Retina (tissue), 1 donor: ENCODE measurements at places on chromosomes 2 and 18.

GRCh38 chr18:6835345-6835744, 105.8 kb downstream of the ARHGAP28 start:
- DNase-seq = no peak

DNA sequence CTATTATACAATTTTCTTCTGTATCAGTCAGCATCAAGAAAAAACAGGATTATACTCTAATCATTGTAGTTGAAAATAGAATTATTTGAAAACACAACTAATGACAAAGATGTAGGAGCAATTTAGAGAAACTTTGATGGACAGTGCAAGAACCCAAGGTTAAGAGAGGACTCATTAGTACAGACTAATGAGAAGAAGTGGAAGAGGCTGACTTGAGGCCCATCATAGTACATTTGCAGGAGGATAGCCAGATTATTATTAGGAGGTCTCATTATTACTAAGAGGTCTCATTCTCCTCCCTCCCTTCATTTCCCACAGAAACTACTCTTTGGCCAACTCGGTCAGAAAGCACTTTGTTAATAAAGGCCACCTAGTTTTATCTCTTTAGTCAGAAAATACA, 1983.0 kb downstream of the SUCLG1 start:
- DNase-seq = no peak

GRCh38 chr2:169002161-169002738, 28.9 kb downstream of the ABCB11 start:
- no peak for DNase-seq

- no peak for DNase-seq
Measured at GRCh38 chr2:181051861-181052522, 71.6 kb downstream of the UBE2E3 start.

GRCh38 chr2:17461087-17461475, 57.2 kb downstream of the RAD51AP2 start:
- DNase-seq = no peak

DNA sequence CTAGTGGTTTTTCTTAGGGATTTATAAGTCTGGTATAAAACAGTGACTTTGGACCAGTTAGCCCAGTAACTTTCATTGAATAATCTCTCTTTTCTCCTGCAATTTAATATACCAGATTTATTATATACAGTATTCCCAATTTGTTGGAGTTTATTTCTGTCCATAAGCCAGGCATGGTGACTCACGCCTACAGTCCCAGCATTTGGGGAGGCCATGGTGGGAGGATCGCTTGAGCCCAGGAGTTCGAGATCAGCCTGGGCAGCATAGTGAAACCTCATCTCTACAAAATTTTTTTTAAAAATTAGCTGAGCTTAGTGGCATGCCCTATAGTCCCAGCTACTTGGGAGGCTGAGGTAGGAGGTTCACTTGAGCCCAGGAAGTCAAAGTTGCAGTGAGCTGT, 26.7 kb downstream of the CNNM4 start:
- no peak for DNase-seq

DNA sequence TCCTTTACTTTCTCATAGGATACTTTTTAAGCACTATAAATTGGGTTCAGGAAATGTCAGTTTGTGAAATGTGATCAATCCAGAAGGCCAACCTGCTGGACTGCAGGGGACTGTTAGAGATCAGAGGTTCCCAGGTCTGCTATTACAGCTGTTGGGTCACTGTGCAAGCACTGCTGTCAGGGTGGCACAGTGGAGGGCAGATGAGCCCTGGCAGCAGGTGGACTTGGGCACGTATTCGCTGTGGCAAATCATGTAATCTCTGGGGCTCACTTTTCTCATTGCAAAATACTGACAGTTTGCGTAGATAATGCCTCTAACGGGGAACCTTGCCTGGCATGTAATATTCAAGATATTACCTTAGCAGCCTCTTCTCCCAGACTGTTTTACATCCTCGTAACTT, 18.1 kb downstream of the RAB31 start:
- DNase-seq = no peak

- no peak for DNase-seq
Measured at GRCh38 chr2:238009563-238009962, 42.7 kb downstream of the UBE2F start.

- no peak for DNase-seq
Measured at GRCh38 chr2:67412424-67412823, 15.3 kb downstream of the ETAA1 start.

- no peak for DNase-seq
Measured at GRCh38 chr18:10979411-10979810, 170.0 kb downstream of the PIEZO2 start.

DNA sequence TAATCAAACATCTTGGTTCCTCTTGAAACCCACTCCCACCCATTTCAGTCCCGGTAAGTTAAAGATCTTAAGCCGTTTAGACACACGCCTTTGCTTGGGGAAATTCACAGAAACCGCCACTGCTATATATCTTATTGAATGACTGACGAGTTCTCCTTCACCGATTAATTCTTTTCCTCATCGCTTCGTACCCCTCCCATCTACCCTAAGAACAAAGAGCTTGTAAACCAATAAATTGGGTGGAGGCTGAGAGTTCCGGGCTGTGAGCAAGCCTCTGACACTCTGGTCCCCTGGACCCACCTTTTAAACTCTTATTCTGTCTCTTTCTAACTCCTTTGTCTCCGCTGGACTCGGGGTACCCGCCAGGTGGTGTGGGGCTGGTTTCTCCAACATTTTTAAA, 30.6 kb downstream of the TMEM131 start:
- no peak for DNase-seq

DNA sequence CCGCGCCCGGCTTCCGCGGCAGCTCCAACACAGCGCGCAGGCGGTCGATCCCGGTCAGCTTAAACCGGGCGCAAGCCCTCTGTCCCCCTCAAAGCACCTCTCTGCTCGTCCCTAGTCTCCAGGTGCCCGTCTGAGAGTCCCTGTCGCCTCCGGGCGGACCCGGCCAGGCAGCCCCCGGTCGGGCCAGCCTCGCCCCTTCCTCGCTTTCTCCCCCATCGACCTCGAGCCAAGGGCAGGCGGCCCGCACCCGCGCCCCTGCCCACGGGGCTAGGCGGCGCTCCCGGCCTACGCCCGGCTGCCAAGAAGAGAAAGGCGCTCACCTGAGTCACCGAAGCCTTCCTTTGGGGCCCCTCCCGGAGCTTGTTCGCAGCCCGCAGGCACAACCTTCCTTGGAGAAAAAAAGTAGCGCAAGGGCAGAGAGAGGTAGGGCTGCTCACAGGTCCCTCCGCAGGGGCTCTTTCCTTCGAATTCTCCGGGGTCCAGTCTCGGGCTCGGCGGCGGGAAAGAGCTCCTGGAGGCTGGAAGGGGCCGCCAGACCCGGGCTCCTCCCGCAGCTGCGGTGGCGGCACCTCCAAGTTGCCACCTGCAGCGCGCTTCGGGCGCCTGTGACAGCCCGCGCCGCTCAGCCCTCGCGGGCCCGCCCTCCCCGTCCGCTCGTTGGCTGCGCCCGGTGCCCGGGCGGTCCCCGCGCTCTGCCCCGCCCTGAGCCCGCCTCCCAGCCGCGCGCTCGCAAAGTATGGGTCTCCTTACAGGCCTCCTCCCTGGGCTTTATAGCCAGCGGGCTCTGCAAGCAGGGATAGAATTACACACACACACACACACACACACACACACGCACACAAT, 86.5 kb upstream of the EPB41L3 start:
- peak; percentile 88 for DNase-seq

- DNase-seq = no peak
Measured at GRCh38 chr2:98505971-98506664, 61.5 kb downstream of the INPP4A start.

DNA sequence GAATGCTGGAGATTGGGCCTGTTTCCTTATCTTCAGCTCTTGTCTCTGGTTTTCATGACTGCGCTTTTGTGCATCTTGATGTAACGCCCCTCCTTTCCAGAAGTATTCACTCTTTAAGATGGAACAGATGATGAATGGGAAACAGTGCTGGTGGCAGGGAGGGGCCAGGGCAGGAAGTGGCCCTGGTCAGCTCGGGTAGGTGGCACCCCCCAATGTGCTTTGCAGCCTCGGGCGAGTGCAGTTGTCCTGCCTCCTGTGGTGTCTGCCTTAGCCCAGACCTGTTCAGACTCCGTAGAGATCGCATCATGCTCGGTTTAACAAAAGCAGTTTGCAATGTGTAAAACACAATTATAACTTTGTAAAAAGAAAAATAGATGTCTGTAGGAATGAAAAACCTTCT, 17.0 kb upstream of the MGAT4A start:
- no peak for DNase-seq

DNA sequence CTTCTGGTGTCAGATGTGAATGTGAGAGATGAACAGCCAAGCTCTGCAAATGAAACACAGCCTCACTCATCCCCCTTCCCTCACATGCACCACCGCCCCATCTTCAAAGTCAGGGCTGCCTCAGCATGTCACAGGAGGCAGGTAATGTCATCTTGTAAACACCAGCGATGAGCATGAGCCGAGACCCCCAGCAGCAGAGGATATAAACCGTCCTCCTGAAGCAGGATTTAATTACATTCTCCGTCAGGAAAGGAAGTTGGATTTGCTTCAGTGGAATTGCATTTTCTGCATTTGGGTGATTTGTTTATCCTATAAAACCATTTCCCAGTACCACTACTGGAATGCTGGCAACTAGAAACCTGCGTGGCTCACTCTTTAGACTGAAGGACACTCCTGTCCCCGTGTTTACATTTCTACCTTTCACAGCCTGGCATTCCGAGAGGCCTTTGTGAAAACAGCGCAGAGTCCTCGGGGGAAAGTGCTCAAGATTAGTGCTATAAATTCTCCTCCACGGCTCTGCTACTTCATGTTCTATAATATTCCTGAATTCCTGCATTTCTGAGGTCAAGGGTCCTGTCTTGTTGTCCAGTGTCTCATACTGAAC, 619.2 kb downstream of the IRS1 start:
- DNase-seq = no peak

GRCh38 chr2:78535395-78535794, 490.1 kb upstream of the REG3G start:
- DNase-seq = no peak

DNA sequence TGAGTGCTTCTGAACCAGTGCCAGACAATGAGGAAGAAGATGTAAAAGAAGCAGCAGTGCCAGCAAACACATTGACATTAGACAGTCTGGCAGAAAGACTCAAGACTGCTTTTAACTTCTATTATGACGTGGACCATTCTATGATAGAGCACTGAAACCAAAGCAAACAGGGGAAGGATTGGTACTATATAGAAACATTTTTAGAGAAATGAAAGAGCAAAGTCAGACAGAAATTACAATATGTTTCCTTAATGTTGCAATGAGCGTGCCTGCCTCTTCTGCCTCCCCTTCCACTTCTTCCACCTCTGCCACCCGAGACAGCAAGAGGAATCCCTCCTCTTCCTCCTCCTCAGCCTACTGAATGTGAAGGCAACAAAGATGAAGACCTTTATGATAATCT, 39.7 kb downstream of the DHX57 start:
- no peak for DNase-seq

DNA sequence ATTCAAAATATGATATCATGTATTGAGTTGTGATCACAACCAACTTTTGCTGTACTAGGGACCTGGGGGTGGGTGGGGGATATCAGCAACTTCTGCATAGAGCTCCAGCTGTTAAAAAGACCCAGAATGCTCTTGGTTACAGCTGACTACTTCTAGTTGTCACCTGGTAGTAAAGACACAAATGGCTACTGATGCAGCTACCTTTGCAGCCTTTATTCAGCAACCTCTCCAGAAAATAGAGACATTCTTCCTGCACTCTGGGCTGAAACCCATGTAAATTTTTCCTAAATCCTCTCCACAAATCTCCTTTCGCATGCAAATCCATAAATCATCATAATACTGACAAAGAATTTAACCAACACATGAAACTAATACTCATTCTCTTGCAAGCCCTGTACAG, 238.3 kb downstream of the TCF4 start:
- DNase-seq = no peak

DNA sequence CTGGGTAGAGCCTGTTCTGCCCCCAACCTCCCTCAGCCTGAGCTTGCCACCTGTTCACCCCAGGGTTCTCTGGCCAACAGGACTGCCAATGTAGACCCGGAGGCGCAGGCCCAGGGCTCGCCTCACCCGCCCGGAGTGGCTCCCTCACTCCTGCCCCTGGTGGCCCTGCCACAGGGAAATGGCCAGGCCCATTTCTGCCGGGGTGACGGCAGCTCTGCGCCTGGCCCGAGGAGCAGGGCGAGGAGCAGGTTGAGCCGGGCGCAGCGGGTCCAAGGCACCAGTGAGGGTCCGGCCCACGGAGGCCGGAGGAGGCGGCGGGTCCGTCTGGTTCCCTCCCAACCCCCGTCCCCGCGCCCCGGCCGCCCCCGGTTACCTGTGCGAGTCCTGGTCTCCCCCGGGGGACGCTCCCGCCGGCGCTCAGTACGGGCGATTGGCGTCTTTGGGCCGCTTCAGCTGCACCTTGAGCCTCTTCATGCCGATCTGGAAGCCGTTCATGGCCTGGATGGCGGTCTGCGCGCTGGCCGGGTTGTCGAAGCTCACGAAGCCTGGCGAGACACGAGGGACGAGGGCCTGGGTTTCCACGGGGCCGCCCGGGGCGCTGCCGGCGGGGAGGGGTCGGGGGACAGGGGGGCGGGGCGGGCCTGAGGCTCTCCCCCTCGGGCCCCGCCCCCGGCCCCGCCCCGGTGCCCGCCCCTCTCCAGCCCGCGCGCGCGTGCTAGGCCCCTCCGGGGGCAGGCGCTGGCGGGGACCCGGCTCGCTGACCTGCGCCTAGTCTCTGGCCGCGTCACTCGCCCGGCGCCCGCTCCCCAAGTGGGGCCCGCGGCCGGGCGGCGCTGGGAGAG, 312.0 kb downstream of the CELF4 start:
- DNase-seq = peak; percentile 43

- DNase-seq = no peak
Measured at GRCh38 chr2:23615216-23616020, 230.4 kb downstream of the KLHL29 start.

- no peak for DNase-seq
Measured at GRCh38 chr2:141468761-141469160, 662.1 kb downstream of the LRP1B start.

DNA sequence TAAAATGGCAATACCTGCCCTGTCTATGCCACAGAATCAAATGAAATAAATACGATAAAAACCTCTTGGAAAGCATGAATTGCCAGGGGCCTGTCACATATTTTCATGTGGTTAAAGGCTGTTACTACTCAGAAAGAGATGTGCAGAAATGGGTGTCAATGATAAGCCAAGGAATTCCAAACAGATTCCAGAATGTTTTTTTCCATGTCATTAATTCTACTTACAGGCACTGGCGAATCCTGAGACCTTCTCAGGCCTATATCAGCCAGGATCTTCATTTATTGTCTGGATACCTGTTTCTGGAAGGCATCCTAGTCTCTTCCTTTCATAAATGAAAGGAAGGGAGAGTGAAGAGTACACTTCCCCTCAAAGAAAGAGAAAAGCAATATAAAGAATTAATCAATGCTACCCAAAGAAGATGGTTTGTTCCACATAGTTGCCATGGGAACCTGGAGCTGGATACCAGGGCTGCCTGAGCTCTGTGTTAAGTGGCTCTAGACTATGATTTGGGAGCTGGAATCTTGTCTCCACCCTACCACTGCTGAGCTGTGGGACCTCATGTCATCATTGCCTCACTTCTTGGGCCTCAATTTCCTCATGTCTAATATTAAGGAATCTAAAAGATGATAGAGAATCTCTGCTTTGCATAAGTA, 335.1 kb upstream of the SKOR2 start:
- no peak for DNase-seq

- peak; percentile 29 for DNase-seq
Measured at GRCh38 chr18:77248873-77249568, 627 bp upstream of the GALR1 start.
